Ovary (tissue), 10 donors: ENCODE measurements at places on chromosomes 2 and 18.

DNA sequence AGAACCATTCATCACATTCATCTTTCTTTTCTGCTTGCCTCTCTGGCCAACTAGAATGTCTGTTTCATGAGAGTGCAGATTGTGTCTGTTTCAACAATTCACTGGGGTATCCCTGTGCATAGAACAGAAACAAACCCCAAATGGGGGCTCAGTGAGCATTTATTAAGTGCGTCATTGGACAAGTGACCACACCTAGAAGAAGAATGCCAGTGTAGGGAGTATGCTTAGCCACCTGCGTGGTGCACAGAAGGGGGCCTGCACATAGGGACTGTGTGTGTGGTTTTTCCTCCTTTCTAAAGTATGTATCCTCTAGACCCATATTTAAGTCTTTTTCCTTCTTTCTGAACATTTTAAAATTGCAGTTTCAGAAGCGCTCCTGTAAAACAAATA is 255.9 kb downstream of the AGAP1 start:
- DNase-seq, result no peak

- DNase-seq, result no peak
These were observed 221.0 kb downstream of the LTBP1 start for GRCh38 chr2:33167622-33168245.

DNA sequence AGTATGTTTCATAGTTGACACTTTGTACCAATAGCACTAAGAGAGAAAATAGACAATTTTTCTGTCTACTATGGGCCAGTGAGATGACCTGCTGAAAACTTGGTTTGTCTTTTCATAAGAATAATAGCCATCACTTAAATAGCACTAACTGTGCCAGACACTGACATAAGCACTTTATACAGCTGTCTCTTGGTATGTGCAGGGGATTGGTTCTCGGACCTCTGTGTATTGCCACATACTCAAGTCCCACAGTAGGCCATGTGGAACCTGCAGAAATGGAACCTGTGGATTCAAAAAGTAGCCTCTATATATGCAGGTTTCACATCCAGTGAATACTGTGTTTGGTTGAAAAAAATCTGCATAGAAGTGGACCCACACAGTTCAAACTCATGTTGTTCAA is 126.7 kb downstream of the XRCC5 start:
- no peak for DNase-seq

GRCh38 chr2:215368493-215368809 is 56.6 kb downstream of the ATIC start:
- no peak for DNase-seq

- no peak for DNase-seq
These were observed 156.2 kb upstream of the NABP1 start for GRCh38 chr2:191521608-191522208.

DNA sequence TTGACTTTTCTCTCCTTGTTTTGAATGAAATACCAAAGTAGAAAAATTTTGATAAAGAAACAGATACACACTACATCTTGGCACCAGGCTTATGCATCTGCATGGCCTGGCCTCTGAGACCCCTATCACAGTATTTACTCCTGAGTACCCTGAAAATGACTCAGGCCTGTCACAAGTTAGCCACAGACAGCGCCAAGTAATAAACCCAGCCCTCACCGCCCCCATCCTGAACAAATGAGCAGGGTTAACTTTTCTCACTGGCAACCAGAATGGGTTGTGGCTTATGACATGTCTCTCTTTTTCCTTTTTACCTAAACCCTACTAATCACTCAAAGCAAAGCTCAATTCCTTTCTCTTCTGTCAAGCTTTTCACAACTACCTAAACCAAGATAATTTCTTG is 35.3 kb downstream of the SPRED2 start:
- no peak for DNase-seq

- no peak for DNase-seq
These were observed 65.4 kb downstream of the DIS3L2 start for GRCh38 chr2:232026910-232027309.

- DNase-seq, result no peak
These were observed 65.1 kb downstream of the CAB39 start for GRCh38 chr2:230777721-230778120.

GRCh38 chr2:51620796-51621195 is 588.9 kb upstream of the NRXN1 start:
- no peak for DNase-seq

GRCh38 chr18:35811896-35812295 is 160.6 kb upstream of the RMP24 start:
- DNase-seq, result no peak

DNA sequence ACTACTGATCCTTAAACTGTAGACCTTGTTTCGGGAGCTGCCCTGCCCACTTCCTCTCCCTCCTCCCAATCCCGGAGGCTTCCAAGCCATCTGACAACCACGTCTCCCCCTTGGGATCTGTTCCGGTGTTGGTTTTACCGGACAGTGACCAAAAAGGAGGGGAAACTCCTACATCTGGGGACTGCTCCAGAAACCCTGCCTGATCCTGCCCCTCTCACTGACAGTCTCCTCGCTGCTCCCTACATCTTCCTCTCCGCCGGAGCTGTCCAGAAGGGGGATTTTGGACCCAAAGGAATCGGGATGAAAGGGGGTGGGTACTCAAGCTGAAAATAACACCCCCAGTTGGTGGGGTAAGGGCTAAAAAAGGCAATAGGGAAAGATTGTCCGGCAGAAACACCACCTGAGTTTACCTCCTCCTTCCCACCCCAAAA is 1.5 kb downstream of the INO80D start:
- DNase-seq, result peak; percentile 77

GRCh38 chr2:216486271-216486670 is 12.4 kb upstream of the RPL37A start:
- DNase-seq, result no peak

DNA sequence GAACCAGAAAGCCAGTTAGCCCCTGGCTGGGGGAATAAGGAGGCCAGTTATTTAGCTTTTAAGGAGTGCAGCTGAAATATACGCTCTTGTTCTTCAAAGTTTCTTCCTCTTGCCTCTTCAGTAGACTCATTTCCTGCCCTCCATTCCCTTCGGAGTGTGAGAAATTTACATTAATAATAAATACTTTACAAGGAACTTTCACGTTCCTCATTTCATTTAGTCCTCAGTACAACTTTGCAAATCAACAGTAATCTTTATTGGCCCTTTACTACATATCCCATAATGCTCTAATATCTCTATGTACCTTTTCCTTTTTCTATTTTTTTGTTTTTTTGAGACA is 15.6 kb downstream of the PLCD4 start:
- DNase-seq, result no peak

GRCh38 chr2:6526093-6526824 is 339.4 kb downstream of the CMPK2 start:
- DNase-seq, result no peak

- DNase-seq, result no peak
These were observed 13.6 kb upstream of the RHOB start for GRCh38 chr2:20433249-20433648.

GRCh38 chr18:59559528-59559927 is 137.7 kb downstream of the CCBE1 start:
- no peak for DNase-seq

- no peak for DNase-seq
These were observed 40.7 kb upstream of the NEMP2 start for GRCh38 chr2:190575263-190575662.

DNA sequence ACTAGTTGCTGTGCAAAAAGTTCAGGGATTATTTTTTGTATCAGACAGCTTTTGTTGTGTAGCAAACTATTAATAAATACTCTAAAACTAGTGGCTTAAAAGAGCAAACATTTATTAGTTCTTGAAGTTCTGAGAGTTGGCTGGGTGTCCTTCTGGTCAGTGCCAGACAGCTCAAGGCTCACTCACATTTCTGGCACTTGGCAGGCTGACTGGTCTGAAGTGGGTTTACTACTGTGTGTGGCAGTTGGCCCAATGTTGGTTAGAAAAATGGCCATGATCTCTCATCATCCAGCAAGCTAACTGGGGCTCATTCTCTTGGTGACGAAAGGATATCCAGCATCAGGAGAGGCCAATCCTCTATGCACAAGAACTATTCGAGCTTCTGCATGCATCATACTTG is 71.4 kb upstream of the ZNF385B start:
- no peak for DNase-seq

DNA sequence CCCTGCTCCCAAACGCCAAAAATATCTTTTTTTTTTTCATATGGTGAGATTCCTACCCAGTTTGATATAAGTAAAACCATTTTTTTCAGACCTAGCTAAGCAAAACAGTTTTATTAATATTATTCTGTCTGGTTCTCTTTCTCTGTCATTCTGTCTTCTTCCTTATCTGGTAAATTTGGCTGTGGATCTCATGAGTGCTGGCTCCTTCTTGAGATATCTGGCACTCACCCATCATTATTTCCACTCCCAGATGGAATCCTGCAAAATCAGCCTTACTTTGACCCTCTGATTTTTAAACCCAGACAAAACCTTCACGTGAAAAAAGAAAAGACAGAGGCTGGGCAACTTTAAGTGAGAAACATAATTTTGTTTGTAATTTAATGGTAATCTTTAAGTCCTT is 373.6 kb downstream of the NYAP2 start:
- no peak for DNase-seq

DNA sequence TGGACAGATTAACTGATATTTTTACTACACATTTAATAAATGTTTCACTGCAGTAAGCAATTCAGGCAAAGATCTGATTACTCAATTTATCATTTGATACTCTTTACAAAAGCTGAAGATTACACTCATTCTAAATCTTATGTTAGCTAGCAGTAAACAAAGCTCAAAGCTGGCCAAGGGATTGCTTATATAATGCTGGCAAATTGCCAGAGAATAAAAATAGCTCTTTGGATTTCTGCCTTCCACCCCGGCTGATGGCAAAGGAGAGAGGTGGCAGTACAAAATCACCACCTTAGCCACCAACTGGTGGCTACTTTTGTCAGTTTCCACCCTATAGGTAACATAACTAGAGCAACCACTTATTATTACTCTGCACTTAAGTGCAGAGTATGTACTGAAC is 320.5 kb downstream of the FSIP2 start:
- no peak for DNase-seq

DNA sequence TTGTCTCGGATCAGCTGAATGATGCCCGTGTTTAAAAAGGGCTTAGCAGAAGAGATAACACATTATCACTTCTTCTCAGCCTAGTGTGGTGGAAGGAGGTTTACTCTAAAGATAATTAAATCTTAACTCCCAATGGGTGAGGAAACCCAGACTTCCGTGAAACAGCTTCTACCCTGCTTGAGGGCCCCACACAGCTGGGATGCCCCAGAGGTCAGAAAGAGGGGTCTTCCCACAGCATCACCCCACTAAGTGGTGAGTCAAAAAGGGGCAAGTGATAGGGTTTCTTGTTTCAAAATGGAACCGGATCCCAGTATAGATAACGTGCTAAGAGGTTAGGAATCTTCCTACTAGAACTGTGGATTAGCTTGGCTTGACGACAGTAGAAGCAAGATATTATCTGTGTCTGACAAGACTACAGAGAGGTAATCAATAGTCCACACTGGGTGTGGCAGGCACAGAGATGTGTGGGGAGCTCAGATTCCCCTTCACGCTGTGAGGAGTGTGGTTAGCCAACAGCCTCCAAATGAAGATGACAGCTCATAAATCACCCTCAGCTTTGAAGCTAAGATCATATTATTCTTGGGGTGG is 129.6 kb upstream of the COPS8 start:
- DNase-seq, result no peak

DNA sequence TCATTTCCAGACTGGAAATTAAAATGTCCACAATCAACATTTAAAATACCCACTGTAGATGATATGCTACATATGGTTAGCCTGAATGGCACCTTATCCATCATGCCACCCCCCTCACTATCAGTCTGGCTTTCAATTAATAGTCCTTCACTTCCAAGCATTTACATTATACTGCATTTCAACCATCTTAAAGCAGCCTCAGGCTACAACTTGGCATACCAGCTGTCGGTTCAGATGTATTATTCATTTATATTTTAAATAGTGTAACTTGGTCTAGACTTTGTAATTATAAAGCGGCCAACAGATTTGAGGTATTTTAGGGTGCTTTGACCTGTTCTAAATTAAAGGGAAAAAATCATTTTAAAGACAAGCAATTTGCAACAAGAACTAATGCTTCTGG is 2.6 kb downstream of the GCG start:
- DNase-seq, result no peak

DNA sequence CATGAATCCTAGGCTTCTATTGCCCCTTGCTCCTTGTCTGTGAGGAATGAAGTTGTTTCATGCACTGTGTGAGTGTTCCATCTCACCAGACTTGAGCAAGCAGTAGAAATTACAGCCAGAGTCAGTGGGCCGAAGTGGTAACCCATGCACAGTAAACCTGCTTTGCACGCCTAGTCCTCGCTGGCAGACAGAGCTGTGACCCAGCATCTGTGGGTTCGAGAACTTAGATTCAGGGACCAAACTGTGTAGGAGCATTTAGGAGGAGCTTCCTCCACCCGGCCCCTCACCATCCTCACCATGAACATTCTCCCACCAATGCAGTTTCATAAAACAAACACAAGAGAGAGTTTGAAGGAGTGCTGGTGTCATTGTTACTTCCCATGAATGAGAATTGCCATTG is 21.6 kb upstream of the TEX51 start:
- DNase-seq, result no peak

- no peak for DNase-seq
These were observed 29.9 kb upstream of the TRIB2 start for GRCh38 chr2:12686708-12687283.

DNA sequence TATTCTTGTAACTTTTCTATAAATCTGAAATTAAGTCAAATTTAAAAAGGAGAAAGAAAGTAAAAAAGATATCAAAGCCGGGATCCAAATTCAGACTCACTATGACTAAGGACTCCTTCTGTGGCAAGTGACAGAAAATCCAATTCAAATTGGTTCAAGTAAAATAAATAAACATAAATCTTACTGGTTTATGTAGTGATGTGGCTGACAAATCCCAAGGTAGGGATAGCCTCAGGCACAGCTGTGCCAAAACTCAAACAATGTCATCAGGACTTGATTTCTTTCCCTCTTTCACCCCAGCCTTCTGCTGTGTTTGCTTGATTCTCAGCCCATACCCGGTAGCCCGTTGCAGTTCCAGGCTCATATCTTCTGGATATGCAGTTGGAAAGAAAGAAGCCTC is 284.6 kb downstream of the SP3 start:
- DNase-seq, result no peak

- DNase-seq, result no peak
These were observed 372.6 kb downstream of the SLC4A3 start for GRCh38 chr2:220000080-220000479.

DNA sequence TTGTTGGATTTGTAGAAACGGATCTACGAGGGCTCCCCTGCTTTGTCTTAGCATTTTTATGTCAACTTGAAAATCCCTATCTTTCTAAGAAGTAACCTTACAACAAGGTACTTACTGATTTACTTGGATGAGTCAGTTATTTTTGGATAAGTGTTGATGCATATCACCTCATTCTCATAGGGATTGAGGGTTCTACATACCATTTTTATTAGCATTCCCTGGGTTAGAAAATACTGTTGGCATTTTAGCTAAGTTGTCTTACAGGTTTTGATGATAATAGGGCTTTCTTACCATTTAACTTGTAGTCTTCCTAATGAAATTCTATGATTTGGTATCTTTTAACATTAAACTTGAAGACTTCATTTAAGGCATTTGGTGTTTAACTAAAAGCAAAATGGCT is 125.2 kb downstream of the UBE2E3 start:
- DNase-seq, result no peak

GRCh38 chr2:170301626-170302025 is 123.7 kb downstream of the MYO3B start:
- DNase-seq, result no peak

GRCh38 chr2:205451901-205452512 is 230.3 kb upstream of the NRP2 start:
- no peak for DNase-seq

- no peak for DNase-seq
These were observed 110.0 kb upstream of the GCFC2 start for GRCh38 chr2:75820693-75821092.
